ENCODE measurements at places on chromosomes 6 and 20. TPM values are rescaled to one million over a fixed set of nuclear protein-coding genes. Genes with fewer than 3 reads are reported as not detected.

OXT gene
- not detected for total RNA-seq

GRCh38 chr20:57473246-57474048 lies 51.5 kb downstream of the CTCFL start:
- peak; percentile 59 for DNase-seq

GRCh38 chr20:20528861-20529260 lies 161.0 kb downstream of the INSM1 start:
- no peak for DNase-seq

GRCh38 chr6:131058236-131058635 lies 4.8 kb downstream of the EPB41L2 start:
- peak; percentile 18 for DNase-seq

- no peak for DNase-seq
Observed at GRCh38 chr6:41055149-41055548, 2.1 kb downstream of the APOBEC2 start.

- no peak for DNase-seq
Observed at GRCh38 chr6:148972481-148972880, 225.7 kb downstream of the UST start.

- no peak for DNase-seq
Observed at GRCh38 chr6:120646101-120646500, 688.2 kb downstream of the TBC1D32 start.

GDAP1L1 gene
- total RNA-seq = not detected

SLC24A3 gene
- total RNA-seq = 1.1 TPM

- DNase-seq = no peak
Observed at GRCh38 chr20:6848041-6848440, 80.6 kb downstream of the BMP2 start.

GRCh38 chr6:62175195-62175594 lies 110.8 kb downstream of the KHDRBS2 start:
- DNase-seq = no peak

Measured in osteoblast (primary cell).